Activated CD8-positive, alpha-beta memory T cell treated with anti-CD3 and anti-CD28 coated beads, Interleukin-2, amount 50 U/mL, for 48 hours (primary cell): ENCODE measurements at places on chromosomes 6 and 20.

DNA sequence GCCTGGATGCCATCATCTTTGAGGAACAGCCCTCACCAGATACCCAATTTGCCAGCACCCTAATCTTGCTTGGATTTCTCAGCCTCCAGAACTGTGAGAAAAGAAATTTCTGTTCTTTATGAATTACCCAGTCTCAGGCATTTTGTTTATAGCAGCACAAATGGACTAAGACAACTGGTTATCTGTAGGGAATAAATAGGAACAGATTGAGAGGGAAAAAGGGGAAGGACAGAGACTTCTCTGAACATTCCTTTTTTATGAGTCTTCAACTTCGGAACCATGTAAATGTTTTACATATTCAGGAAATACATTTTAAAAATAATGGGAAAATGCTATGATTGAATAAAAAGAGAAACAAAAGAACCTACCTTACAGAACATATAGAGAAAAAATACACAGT lies 20.9 kb downstream of the KCTD20 start:
- DNase-seq: no peak

GRCh38 chr6:119313937-119314884 lies 35.4 kb downstream of the MAN1A1 start:
- DNase-seq: peak; percentile 68

GRCh38 chr6:156701966-156702365 lies 75.2 kb upstream of the ARID1B start:
- DNase-seq: no peak

GRCh38 chr6:112443179-112444065 lies 96.3 kb downstream of the RFPL4B start:
- no peak for DNase-seq

GRCh38 chr6:105981002-105981887 lies 104.9 kb upstream of the PRDM1 start:
- DNase-seq: peak; percentile 72

DNA sequence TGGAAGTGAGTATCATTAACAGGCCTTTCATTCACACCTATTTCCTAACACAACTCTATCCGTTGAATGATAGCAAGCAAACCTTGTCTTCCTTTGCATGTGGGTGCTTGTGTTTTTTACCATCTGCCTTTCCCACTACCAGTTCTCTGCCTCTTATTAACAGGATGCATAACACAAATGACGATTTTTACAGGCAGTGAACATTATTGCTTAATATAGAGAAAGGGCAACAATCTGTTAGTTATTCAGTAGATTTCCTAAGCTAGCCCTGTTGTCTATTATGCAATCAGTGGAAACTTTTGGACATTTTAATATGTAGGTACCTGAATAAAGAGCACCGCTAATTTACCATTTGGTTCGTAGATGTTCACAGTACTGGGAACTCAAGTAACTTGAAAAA lies 348.8 kb upstream of the PLCB4 start:
- no peak for DNase-seq

GRCh38 chr20:36070451-36070850 lies 84.1 kb upstream of the EPB41L1 start:
- no peak for DNase-seq

DNA sequence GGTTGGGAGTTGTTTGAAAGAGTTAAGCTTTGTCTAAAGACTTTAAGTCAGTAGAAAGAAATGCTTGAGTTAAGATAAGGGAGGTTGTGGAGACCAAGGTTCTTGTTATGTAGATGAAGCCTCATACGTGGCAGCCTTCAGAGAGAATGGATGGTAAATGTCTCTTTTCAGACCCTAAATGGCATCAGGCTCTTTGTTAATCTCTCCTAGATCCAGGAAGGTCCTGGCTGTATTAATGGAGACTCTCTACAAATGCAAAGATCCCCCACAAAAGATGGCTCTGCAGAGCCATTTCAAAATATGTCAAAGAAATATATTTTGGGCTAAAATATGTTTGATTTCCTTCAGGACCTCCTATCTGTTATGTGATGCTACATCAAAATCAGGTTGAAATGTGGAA lies 161.6 kb downstream of the ADAT2 start:
- DNase-seq: no peak

DNA sequence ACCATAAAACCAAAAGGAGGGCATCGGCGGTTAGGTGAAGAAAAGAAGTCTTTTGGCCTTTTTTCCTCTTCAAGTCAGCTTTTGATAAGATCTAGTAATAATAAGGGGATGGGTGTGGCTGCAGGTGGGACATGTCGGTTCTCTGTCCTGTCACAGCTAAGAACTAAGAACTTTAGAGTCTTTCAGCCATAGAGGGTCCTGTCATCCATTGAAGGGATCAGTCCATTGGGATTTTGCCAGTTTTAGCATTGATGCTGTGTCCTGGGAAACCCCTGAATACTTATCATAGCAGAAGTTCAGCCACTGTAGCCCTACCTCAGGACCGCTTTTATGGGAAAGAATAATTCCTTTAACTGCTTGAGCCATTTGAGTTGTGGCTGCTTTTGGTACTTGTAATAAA lies 18.2 kb upstream of the SCP2D1 start:
- no peak for DNase-seq

DNA sequence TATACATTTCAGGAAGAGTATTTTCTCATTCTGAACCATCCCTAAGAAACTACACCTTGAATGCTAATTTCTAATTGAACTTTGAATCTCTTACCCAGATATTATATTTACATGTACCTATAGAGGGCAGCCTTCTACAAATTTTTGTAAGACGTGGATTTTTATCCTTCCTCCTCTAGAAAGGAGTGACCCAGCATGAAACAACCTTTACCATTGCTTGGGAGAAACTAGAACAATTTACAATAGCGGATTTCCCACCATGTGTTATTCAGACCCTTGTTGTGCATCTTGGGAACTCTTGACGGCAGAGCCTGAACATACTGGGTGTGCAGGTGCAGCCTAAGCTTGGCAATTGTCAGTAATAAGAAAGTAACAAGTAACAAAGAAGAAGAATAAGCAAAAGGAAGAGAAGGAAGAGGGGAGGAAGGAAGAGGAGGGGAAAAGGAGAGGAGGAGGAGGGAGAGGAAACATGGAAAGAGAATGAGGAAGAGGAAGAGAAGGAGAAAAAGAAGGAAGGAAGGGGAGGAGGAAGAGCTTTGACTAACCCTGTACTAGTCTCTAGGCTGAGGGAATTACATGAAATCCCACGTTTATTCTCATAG lies 10.8 kb upstream of the TAAR1 start:
- DNase-seq: no peak

GRCh38 chr6:37149745-37150144 lies 20.2 kb upstream of the PIM1 start:
- DNase-seq: no peak

DNA sequence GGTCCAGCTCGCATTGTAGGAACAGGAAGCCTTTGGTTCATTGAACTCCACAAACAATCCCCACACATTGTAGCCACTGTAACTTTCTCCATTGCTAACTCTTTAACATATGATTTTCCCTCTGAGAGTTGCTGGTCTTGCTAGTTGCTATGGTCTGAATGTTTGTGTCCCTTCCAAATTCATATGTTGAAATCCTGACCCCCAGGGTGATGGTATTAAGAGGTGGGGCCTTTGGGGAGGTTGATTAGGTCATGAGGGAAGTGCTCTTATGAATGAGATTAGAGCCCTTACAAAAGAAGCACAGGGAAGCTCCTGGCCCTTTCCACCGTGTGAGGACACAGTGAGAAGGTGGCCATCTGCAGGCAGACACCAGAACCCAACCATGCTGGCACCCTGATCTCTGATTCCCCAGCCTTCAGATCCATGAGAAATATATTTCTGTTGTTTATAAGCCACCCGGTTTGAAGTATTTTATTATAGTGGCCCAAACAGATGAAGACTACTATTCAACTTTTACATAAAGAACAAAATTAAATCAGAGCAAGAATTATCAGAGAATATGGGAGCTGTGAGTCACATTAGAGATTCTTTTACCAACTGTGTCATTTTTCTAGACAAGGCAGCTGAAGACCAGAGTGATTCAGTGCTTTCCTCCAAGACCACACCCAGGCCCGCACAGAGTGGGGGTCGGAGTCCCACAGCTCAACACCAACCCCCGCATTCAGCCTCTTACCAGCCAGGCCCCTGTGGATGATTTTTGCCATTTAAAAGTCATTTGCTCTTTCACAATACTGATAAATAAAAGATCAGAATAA lies 143.0 kb downstream of the SAMD5 start:
- no peak for DNase-seq

GRCh38 chr20:38825901-38826625 lies 20.6 kb downstream of the PPP1R16B start:
- peak; percentile 49 for DNase-seq

DNA sequence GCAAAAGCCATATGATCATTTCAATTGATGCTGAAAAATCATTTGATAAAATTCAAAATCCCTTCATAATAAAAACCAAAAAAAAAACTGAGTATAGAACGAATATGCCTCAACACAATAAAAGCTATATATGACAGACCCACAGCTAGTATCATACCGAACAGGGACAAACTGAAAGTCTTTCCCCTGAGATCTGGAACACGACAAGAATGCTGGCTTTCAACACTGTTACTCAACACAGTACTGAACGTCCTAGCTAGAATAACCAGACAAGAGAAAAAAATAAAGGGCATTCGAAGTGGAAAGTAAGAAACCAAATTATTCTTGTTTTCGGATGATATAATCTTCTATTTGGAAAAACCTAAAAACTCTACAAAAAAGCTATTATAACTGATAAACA lies 559.9 kb downstream of the EPM2A start:
- DNase-seq: no peak

DNA sequence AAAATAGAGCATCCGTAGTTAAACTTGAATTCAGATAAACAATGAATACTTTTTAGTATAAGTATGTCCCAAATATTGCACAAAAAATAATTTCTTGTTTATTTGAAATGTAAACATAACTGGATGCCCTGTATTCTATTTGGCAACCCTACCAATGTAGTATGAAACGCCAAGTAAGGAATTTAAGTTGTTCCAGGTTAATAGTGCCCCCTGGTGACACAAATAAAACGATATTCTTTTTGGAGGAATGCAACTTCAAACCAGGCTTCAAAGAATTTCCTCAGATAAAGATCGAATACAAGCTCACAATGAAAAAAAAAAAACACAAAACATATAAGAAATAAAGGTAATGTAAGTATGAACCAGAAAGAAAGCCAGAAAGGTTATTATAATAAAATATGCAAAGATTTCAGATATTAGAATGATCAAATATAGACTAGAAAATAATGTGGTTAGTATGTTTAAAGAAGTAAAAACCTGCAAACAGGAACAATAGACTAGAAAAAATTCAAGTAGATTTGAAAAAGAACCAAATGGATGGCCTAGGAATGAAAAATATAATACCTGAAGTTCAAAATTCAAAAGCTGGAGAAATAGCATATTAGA lies 18.4 kb upstream of the AKAP7 start:
- no peak for DNase-seq

DNA sequence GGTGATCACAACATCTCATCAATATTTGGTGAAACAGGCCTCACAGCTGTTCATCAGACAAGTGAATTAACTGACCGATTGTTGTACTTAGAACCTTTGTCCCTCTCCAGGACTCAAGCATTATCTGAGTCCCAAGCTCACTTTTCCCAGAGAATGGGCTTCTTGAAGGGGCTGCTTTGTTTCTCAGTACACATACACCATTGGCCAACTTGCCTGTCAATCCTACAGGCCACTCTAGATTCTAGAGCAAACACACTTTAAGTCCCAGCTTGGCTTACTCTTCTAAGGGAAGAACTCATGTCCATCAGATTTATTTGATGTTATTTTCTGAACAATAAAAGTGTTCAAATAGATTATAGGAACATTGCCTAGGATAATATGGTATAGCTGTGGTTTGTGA lies 249.5 kb downstream of the BCKDHB start:
- DNase-seq: no peak

GRCh38 chr6:148959008-148959407 lies 212.2 kb downstream of the UST start:
- no peak for DNase-seq

DNA sequence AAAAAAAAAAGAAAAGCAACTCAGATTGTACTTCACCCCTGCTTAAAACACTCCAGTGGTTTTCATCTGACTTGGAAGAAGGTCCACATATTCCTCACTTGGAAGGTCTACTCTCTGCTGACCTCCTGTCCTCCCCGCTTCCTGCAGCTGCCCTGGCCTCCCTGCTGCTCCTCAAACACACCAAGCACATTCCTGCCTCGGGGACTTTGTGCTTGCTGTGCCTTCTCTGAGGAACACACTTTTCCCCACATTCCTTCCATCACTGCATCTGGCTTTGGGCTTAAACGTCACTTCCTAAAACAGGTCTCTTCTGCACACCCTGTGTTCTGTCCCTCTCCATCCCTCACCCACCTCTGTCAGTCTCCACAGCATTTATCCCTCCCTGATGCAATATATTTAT lies 4.9 kb upstream of the PDYN start:
- no peak for DNase-seq

GRCh38 chr6:133548423-133549159 lies 307.4 kb downstream of the EYA4 start:
- DNase-seq: no peak

GRCh38 chr6:22026164-22026678 lies 270.6 kb downstream of the PRL start:
- DNase-seq: no peak

DNA sequence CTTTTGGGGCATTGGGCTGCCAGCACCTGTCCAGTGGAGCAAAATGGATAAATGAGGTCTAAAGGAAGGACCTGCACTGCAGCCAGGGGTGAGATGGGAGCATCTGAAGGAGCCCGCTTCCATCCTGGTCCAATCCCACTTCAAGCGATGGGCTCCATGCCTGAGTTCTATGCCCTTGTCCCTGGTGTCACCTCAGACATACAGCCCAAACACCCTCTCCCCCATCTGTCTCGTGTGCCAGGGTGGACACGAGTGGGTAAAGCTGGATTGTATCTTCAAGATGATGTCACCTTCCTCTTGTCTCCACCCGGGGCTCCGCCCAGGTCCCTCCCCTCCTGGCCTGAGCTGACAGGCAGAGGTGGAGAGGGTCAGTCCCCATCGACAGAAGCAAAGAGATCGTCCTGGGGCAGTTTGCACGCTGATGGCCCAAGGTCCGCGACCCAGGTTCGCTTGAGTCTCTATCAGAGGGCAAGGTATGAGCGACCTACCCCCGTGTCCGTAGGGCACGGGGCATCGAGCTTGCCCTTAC lies 544 bp downstream of the SMIM29 start:
- DNase-seq: peak; percentile 76

DNA sequence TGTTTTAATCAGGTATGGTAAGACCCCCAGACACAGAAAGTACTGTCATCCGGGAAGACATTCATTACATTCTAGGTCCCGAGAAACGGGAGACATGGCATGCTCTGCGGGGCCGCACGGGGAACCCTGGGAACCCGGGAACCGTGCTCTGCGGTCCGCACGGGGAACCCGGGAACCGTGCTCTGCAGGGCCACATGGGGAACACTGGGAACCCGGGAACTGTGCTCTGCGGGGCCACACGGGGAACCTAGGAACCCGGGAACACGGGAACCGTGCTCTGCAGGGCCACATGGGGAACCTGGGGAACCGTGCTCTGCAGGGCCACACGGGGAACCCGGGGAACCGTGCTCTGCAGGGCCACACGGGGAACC lies 165.6 kb upstream of the SULF2 start:
- DNase-seq: no peak

GRCh38 chr20:61146023-61146422 lies 106.0 kb upstream of the CDH4 start:
- no peak for DNase-seq

- no peak for DNase-seq
Observed at GRCh38 chr6:118865100-118865391, 28.9 kb upstream of the ASF1A start.
